ENCODE measurements at places on chromosomes 7 and 10. TPM values are rescaled to one million over a fixed set of nuclear protein-coding genes. Genes with fewer than 3 reads are reported as not detected.

Gene TSPAN13
- total RNA-seq = 29.9 TPM

- no peak overlapping the region for H3K4me3 ChIP-seq
- no peaks in the 10 kb centered on the region for H3K27me3 ChIP-seq
- no peaks in the 10 kb centered on the region for H3K4me1 ChIP-seq
- no peaks in the 10 kb centered on the region for H3K36me3 ChIP-seq
- H3K27ac ChIP-seq = no peak overlapping the region
These were observed 75.5 kb downstream of the KLF6 start for GRCh38 chr10:3709456-3710060.

Gene GATA3
- 0.43 TPM for total RNA-seq

Gene CRPPA
- total RNA-seq = 0.71 TPM

Gene GRID2IP
- 1.0 TPM for total RNA-seq

DNA sequence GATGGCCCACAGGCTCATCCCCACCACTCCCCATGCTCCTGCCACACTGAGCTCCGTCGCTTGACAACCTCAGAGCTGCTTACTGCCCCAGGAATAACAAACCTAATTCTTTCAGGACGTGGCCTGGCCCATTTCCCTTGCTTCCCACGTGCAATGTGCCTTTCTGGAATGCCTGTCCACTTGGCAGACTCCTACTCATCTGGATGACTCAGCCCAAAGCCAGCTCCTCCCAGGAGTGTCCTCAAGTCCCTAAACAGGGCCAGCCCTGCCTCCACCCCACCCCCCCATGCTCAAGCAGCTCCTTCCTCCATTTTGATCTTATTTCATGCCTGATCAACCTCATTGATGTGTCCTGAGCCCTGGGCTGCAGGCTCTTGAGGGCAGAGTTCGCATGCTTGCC, 164.9 kb upstream of the RNF32 start:
- H3K4me1 ChIP-seq = no peaks in the 10 kb centered on the region
- H3K27me3 ChIP-seq = no peaks in the 10 kb centered on the region
- H3K27ac ChIP-seq = no peak overlapping the region
- no peak for DNase-seq
- no peak overlapping the region for H3K4me3 ChIP-seq

Gene COL28A1
- total RNA-seq = 0.22 TPM

Gene ATOH7
- total RNA-seq = 0.39 TPM

Gene FZD8
- 8.6 TPM for total RNA-seq

GRCh38 chr10:62382831-62383230, 8.7 kb downstream of the ZNF365 start:
- no peaks in the 10 kb centered on the region for H3K27me3 ChIP-seq
- no peaks in the 10 kb centered on the region for H3K4me1 ChIP-seq
- no peaks in the 10 kb centered on the region for H3K36me3 ChIP-seq
- no peak for DNase-seq
- no peak overlapping the region for H3K27ac ChIP-seq
- no peak overlapping the region for H3K4me3 ChIP-seq

GRCh38 chr7:98242934-98243333, 9.1 kb downstream of the TECPR1 start:
- no peaks in the 10 kb centered on the region for H3K36me3 ChIP-seq
- H3K4me3 ChIP-seq = no peak overlapping the region
- H3K27ac ChIP-seq = no peak overlapping the region
- no peaks in the 10 kb centered on the region for H3K4me1 ChIP-seq
- H3K27me3 ChIP-seq = no peaks in the 10 kb centered on the region

- no peak overlapping the region for H3K27ac ChIP-seq
- no peak for DNase-seq
- no peak overlapping the region for H3K4me3 ChIP-seq
- H3K4me1 ChIP-seq = no peaks in the 10 kb centered on the region
- H3K36me3 ChIP-seq = no peaks in the 10 kb centered on the region
- H3K27me3 ChIP-seq = no peaks in the 10 kb centered on the region
These were observed 25.4 kb upstream of the GATAD1 start for GRCh38 chr7:92421676-92422435.

DNA sequence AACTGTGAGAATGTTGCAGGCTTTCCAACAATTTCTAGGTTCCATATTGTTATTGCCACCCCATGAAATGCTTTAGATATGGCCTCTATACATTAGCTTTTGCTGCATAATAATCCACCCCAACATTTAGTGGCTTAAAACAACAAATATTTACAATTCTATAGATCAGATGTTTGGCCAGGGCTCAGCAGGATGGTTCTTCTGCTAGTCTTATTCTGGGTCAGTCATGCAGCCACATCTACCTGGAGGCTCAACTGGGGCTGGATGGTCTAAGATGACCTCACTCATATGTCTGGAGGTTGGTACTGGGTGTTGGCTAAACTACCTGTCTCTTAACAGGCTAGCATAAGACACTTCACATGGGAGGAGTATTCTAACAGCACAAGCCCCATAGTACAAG, 607.3 kb downstream of the LRMDA start:
- no peak overlapping the region for H3K27ac ChIP-seq
- H3K27me3 ChIP-seq = no peaks in the 10 kb centered on the region
- no peak overlapping the region for H3K4me3 ChIP-seq
- H3K4me1 ChIP-seq = no peaks in the 10 kb centered on the region
- no peaks in the 10 kb centered on the region for H3K36me3 ChIP-seq

Data from H1 (cell line).